Left colon (tissue), 2 donors: ENCODE measurements at places on chromosomes 7 and 10.

DNA sequence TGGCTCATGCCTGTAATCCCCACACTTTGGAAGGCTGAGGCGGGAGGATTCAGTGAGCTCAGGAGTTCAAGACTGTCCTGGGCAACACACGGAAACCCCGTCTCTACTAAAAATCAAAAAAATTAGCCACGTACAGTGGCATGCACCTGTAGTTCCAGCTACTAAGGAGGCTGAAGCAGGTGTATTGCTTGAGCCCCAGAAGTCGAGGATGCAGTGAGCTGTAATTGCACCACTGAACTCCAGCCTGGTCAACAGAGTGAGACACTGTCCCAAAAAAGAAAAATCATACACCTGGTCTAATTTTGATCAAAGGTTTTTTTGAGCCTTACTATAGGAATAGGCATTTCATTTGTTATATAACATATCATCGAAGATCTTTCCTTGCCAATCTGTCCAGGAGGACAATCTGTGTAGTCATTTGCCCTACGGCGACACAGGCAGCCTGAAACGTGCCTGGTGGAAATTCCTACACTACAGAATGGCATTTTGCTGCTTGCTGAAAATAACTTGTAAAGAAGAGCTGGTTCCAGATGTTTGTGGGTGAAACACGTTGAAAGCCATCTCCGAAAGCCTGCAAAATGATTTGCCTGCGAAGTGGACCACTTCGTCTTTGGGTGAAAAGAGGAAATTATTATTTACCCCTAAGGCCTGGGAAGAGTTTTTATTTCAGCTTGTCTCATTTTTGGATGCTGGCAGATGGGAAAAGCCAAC is 31.3 kb upstream of the GDI2 start:
- no peak for DNase-seq

DNA sequence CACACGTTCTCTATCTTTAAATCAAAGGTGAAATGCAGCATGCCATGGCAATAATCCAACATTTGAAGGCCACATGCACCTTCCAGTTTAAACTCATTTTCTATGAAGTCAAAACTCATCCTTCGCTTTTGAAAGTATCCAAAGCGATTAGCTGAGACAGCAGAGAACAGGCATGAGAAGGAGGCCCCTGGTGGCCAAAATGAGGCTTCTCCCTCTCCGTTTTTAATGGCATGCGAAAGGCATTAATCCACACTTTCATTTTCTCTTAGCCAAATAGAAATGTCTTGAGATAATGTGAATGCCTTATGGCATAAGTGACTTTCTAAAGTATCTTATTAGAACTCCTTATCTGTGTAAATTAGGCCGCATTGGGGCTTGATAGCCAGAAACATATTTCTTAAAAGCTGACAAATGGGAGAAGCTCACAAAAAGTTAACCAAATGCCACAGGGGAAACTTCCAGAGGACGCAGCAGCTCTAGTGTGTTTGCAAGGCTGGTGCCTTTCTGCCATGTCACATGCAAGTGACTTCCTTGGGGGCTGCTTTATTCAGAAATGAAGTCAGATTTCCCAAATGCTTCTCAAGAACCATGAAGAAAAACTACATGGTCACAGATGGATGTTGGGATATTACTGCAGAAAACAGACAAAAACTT is 1189.6 kb downstream of the SORCS1 start:
- DNase-seq: no peak

DNA sequence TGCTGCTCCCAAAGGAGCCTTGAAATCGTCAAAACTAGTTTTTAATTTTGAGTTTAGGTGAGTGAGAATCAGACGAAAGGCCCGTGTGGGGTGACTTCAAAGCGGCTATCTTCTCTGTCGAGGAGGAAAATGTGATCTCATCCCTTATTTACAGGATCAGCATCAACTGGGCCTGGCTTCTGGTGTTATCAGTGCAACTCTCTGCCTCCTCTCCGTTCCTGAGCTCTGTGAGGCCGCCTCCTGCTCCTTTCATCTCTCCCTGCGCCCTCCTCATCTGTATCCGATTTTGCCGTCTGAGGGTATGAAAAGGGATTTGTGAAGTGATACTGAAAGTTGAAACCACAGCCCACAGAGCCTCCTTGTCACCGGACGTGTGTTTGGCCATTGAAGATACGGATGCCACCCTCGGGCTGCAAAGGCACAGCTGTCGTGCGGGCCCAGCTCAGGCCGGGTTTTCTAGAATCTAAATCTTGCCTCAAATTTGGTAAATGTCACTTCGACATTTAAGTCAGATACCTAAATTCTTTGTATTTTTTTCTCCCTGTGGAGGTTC is 408.7 kb upstream of the ADARB2 start:
- DNase-seq: no peak

- DNase-seq: no peak
Observed at GRCh38 chr10:97538839-97539238, 33.7 kb upstream of the ANKRD2 start.

GRCh38 chr10:515674-516073 is 173.8 kb downstream of the DIP2C start:
- DNase-seq: no peak

DNA sequence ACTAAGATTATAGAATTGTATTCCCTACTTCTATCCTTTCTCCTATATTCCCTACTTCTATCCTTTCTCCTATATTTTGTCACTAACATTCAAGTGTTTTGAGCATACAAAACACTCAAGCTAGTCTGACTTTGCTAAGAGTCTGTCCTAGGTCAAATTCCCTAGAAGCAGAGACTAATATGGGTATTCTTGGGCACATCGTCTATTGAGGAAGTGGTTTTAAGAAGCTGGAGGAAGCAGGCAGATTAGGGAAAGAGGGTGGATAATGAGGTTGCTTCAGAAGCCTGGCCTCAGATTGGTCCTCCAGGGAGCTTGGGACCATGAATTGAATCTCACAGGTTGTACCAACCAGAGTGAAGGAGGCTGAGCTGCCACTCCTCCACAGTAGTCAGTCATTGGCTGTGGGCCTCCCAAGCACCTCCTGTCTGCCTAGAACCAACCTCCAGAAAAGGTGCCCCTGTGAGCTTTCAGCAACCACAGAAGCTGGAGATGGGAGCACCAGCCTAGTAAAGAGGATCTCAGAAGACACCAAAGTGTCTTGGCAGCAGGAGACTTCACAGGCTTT is 295.9 kb upstream of the PHF14 start:
- no peak for DNase-seq

GRCh38 chr7:74095135-74095534 is 11.5 kb downstream of the LIMK1 start:
- no peak for DNase-seq
